ENCODE measurements at places on chromosomes 5 and 9.

DNA sequence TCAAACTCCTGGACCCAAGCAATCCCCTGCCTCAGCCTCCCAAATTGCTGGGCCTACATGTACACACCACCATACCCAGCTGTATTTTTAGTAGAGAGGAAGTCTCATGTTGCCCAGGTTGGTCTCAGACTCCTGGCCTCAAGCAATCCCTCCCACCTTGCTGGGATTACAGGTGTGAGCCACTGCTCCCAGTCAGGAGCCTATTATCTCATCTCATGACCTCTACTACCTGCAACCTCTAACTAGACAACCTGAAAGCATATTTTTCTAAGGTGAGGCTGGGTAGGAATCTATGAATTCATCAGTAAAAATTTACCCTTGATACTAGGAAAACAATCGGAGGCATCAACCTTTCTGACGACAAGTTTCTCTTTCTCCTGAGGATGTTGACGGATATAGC is 10.0 kb downstream of the FAM13B start:
- no peak for DNase-seq

DNA sequence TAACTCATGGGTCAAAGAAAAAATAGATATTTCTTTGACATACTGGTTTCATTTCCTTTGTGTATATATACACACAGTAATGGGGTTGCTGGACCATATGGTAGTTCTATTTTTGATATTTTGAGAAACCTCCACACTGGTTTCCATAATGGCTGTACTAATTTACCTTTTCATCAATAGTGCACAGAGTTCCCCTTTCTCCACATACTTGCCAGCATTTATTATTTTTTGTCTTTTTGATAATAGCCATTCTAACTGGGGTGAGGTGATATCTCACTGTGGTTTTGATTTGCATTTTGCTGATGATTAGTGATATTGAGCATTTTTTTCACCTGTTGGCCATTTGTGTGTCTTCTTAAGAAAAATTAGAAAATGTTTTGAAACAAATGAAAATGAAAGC is 78.4 kb upstream of the CKMT2 start:
- DNase-seq = no peak

DNA sequence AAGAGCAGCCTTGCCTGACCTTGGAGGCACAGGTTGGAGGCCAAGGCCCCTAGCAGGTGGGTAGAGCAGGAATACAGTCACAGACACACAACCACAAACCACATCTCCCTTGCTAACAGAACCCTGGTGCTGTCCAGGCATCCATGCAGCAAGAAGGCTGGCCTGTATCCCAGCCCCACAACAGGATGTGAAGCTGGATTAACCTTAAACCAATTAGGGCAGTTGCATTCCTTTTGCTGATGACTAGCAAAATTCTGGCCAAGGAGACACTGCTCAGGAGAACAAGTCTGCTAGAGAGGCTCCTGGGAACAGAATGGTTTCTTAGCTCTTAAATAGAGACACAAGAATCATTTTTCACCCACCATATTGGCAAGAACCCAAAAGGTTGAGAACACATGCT is 97.8 kb downstream of the C5orf15 start:
- no peak for DNase-seq

GRCh38 chr9:78005231-78006002 is 26.2 kb downstream of the GNAQ start:
- DNase-seq = no peak

DNA sequence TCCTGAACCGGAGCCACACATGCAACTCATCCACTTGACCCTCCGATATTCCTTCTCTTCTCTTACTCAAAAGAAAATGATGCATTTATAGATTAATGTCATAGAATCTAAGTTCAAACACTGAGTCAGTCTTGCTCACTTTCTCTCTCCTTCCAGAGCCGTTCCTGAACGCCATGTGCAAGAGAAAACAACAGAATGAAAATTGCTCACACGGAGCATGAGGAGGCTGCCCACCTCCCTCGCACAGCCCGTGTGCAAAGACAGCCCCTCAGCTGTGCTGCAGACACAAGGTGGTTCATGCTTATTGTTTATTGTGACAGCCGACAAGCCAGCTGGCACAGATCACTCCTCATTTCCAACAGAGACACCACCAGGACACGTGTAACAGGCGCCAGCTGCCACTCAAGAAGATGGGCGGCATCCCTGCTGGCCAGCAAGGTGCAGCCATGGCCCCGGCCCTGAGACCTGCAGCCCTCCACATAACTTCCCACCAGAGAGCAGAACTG is 290.8 kb downstream of the GLIS3 start:
- DNase-seq = no peak

DNA sequence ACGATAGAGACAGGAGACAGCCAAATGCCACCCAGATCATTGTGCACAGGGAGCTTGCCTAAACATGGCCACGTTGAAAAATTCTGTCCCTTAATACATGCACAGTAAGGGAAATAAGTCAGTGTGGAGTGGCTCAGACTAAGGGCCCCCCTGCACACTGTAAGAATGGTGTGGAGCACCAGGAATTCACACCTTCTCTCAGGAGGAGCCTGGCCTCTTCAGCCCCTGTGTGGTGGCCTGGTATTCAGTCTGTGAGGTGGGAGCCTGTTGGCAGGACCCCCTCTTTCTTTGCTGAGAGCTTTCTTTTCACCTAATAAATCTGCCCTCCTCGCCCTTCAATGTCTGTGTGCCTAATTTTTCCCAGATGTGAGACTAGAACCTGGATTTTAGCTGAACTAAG is 66.1 kb upstream of the RASGRF2 start:
- no peak for DNase-seq

GRCh38 chr9:77375956-77376532 is 198.7 kb downstream of the VPS13A start:
- DNase-seq = peak; percentile 3

DNA sequence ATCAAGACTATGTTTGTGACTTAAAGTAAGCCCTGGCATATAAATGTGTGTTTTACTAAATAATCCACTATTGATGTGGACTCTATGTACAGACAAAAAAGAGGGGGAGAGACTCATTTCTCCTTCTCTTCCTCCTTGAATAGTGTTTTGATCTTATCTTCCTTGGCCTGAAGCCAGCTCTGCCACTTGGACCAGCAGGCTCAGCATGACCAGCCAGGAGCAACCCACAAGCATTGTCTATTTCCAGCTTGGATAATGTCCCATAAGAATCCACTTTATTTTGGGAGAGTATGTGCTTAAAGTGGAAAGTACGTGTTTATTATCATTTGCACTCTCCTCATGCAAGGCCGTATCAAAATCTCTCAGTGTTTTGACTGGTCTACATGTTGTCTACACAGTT is 23.8 kb upstream of the SLC46A2 start:
- DNase-seq = no peak

GRCh38 chr9:116986015-116986414 is 298.9 kb downstream of the TRIM32 start:
- no peak for DNase-seq

DNA sequence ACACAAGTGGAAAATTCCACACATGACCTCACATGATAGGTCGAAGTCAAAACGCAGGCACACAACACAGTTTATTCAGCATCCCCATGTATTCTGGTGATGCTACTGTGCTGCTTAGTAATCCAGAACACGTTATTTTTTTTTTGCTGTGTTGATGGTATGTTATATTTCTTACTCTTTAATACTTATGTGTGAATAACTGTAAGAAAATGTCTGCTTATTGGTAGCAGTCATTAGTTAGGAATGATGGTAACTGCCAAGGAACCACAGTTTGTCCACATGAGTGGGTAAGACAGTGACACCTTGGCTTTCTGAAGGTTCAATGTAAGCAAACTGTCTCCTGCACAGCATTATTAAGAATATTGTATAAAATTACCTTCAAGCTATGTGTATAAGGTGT is 107.7 kb upstream of the DAPK1 start:
- no peak for DNase-seq

- peak; percentile 54 for DNase-seq
These were observed 63.3 kb downstream of the FREM1 start for GRCh38 chr9:14846871-14847311.

- no peak for DNase-seq
These were observed 511.6 kb downstream of the DMAC1 start for GRCh38 chr9:7287986-7288385.

GRCh38 chr9:130579738-130580463 is 524 bp downstream of the FUBP3 start:
- DNase-seq = no peak

Measured in H1 (cell line).